ENCODE measurements at places on chromosomes 4 and X.
A peak's percentile ranks its signal among the peaks of the same experiment; 100 is the strongest.

DNA sequence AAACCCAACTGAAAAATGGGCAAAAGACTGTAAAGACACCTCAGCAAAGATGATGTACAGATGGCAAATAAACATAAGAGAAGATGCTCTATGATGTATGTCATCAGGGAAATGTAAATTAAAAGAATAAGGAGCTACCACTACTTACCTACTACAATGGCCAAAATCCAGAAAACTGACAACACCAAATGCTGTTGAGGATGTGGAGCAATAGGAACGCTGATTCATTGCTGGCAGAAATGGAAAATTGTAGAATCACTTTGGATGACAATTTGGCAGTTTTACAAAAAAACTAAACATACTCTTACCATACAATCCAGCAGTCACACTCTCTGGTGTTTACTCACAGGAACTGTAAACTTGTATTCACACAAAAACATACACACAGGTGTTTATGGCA, 222.3 kb upstream of the LDB2 start:
- no peak for DNase-seq

DNA sequence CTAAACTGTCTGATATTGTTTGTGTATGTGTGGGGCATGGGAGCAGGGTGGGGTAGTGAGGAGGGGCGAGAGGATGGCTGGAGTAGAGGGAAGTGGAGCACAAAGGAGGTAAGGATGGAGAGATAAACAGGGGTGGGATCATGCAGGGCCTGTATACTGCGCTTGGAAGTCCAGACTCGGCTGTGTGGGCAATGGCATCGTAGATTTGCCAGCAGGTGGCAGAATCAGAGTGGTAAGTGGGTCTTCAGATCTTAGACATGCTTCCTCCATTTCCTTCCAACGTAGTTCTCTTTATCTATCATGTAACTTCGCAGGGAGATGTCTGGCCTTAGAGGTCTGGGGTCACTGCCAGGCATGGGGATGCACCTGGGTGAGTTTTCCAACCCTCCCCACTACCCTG, 155.5 kb downstream of the PDGFRA start:
- DNase-seq, result no peak

DNA sequence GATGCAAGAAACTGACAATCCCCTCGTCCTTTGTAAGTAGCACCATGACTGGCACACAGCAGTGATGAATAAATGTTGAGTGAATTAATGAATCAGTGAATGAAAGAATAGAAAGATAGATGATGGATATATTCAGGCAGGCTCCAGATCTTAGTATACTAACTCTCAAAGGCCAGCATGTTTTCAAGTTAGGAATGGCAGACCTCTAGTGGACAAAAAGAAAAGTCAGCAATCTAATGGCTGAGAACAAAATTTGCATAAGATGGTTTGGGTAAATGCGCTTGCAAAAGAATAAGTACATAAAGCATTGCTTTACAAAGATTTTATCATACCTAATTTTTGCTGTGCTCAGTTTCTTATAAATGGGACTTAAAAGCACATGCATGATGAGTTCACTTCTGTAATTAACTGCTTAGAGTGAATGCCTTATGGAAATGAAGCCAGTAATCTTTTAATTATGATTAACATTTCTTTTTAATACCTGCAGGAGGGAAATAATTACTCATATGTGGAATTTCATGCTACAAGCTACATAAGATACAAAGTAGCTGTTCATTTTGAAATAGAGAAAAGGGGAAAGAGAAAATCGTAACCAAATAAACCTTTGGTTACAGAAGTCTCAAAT, 126.9 kb upstream of the GPRIN3 start:
- DNase-seq, result peak; percentile 6

- DNase-seq, result no peak
These were observed 100.5 kb upstream of the PCDH7 start for GRCh38 chr4:30619679-30620078.

DNA sequence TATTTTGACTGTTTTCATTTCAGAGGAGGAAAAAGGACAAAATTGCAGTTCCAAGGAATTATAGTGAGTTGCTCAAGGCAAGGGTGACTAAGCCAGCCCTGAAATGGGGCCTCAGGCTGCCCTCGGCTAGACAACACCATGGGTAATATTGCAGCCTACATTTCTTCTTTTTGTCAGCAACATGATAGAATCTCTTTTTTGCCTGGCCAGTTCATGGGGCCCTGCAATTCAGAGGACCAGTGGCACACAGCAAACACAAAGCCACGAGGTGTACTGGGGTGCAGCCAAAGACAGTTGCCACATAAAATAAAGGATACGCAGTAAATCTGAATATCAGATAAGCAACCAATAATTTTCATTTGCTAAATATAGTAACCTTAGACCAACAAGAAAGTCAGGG, 41.8 kb downstream of the RBM47 start:
- DNase-seq, result no peak

DNA sequence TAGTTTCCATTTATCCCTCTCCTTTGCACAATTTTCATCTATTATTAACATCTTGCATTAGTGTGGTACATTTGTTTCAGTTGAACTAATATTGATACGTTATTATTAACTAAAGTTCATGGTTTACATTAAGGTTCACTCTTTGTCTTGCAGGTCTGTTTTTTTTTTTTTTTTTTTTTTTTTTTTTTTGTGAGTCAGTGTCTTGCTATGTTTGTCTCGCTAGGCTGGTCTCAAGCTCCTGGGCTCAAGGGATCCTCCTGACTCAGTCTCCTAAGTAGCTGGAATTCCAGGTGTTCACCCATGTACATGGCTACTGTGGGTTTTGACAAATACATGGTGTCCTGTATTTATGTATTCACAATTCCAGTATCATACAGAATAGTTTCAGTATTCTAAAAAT, 6.8 kb downstream of the TBC1D19 start:
- DNase-seq, result no peak

DNA sequence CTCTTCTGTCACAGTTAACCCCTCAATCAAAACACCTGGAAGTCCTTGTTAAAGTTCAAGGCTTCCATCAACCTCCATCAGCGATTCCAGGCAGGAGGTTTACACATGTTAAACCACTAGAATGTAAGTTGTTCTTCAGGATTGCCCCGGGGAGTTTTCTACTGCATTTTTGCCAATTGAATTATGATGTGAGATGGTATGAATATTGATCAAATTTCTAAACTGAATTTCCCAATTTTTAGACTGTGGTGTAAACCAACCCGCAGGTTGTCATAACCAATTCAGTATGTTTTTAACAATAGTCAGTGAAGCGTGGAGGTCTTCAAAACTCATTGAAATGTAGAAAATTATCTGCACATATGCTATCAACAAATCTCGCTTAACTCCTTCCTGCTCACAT, 21.2 kb upstream of the TENM3 start:
- no peak for DNase-seq

GRCh38 chrX:153866302-153867019, 19.5 kb downstream of the L1CAM start:
- DNase-seq, result no peak

- no peak for DNase-seq
These were observed 28.0 kb upstream of the ZNF280C start for GRCh38 chrX:130296743-130297142.

GRCh38 chr4:87632469-87632868, 17.6 kb upstream of the DMP1 start:
- no peak for DNase-seq

DNA sequence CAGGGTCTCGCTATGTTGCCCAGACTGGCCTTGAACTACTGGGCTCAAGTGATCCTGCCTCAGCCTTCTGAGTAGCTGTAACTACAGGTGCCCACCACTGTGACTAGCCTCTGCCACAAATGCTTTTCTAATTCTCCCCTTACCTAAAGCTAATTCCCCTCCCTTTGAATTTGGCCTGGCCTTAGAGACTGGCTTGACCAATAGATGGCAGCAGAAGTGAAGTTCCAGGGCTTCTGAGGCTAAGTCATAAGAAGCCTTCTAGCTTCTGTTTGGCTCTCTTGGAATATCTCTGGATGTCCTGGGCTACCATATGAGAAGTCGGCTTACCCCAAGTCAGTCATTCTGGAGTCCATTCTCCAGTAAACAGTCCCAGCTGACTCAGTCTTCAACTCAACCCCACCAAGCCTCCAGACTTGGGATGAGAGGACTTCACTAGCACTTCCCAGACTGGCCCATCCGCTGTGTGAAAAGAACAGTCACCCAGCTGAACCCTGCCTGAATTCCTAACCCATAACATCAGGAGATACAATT, 61.0 kb downstream of the HPRT1 start:
- DNase-seq, result peak; percentile 32

DNA sequence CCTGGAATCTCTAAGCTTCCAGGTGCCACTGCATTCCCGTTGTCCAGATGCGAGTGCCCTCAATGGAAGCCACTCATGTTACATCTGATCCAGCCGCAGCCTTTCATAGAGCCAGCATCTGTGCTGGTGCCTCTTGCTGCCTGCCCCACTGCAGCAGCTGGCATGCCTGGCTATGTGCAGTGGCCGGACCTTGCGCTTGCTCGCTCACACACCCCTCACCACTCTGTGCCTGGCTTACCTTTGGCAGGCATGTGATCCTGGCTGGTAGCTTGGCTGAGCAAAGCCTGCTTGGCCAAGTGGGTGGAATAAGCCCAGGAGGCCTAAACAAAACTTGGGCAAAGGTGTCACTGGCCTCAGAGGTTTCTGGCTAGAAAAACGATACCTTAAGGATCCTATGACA, 59.5 kb upstream of the CDKN2AIP start:
- DNase-seq, result no peak

DNA sequence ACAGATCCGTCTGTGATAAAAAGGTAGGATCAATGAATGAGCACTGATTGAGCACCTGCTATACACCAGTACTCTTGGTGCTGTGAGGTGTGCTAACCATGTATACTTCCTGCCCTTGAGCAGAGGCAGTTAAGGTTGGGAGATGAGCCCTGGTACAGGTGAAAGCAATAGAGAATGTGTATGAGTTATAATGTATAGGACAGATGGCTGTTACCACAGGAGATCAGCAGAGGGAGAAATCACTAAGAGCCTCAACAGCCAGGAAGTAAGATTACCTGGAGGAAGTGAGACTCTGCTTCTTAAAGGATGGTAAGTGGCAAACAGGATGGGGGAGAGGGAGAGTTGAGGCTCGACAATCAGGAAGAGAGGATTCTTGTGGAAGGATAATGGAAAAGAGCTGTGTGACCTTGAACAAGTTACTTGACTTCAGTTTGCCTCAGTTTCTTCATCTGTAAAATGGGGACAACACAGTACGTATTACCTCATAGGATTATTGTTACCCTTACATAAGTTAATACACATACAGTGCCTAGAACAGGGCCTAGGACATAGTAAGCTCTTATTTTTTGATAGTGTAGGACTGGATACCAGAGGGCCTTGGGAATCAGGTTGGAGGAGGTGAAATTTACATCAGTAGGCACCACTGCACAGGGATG, 9.1 kb downstream of the CXCR3 start:
- DNase-seq, result no peak

DNA sequence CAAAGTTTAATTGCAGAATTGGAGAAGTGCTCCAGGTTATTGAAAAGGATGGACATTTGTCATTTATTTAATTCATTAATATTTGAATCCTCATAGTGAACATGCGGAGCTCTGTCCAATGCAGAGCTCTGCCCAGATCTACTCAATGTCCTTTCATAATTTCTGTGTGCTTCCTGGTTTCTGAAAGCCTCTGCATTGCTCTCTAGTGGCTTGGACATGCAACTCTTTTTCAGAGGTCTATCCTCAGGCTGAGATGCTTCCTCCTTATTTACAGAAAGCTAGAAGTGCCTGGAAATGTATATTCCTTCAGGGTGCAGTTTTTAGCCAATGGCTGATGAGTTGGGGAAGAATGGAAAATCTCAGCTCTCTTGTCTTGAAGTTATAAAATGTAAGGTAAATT, 786.1 kb upstream of the AADAT start:
- DNase-seq, result no peak

GRCh38 chr4:678331-679103, 4.2 kb downstream of the MYL5 start:
- DNase-seq, result no peak

DNA sequence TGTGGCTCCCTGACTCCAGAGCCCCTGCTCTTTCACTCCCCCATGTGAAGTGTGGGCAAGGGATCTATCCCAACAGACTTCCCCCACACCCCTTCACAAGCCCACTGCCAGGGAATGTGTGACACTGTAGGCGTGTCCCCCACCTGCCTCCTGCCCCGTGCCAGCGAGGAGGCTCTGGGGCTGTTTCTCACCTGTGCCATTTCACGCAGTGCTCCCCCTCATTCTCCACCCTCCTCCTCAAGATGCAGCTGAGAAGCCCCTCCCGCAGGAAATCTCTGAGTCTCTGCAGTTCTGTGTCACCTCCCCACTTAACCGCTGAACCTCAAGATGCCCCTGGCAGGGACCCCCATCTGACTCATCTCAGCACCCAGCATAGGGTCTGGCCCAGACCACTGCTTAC, 5.4 kb downstream of the MAN2B2 start:
- DNase-seq, result no peak

GRCh38 chr4:132642016-132642817, 506.9 kb upstream of the PCDH10 start:
- peak; percentile 10 for DNase-seq

DNA sequence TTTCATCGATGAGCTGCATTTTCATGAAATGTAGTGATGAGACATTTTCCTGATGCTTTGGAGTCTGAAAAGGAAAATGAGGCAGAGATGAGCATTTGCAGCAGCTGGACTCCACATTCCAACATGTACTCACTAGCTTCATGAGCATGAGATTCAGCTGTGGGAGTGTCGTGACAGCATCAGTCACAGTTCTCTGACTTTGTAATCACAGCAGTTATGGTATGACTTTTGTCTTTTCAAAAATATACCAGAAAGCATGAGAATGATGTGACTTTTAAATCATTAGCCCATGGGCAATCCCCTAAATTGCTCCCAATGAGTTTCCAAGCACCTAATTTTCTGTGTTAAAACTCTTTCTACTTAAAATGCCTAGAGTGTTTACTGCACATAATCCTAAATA, 18.3 kb upstream of the MSL3 start:
- DNase-seq, result no peak

GRCh38 chrX:82648062-82648461, 860.0 kb upstream of the POU3F4 start:
- DNase-seq, result no peak

GRCh38 chrX:41026702-41027078, 58.6 kb upstream of the USP9X start:
- no peak for DNase-seq

DNA sequence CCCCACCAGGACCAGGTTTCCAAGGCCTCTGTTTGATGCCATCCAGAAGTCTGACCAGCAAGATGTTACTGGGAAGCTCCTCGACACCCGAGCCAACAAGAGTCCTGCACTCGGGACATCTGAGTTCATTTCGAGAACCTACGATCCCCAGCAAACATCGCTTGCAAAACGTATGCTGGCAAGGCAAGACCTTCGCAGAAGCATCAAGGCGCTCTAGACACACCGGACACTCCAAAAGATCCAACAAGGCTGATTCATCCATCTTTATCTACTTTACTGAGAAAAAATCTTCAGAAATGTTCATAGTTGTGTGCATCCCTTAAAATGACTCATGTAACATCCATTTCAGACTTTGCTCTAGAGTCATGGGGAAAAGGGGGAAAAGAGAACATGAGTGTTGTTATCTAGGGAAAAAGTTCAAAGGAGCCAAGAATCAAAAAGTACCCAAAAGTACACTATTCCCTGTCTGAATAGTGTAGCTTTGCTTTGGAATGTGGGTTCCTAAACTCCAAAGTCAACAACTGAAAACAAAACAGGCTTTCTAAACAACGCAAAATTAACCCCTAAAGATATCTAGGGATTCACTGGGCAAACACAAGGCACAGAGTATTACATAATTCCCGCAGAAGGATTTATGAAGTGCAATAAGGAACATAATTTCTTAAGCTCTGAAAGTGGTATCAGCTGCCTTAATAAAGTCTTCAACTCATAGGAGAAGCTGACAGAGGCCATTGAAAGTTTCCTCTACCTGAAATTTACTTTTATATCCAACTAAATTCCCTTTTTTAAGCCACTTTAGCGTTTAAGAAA, 1.6 kb downstream of the SH3RF1 start:
- DNase-seq, result no peak

GRCh38 chr4:57102050-57102624, 8.0 kb downstream of the IGFBP7 start:
- DNase-seq, result no peak

All from NCI-H446 treated with DMSO at 0.1 percent for 48 hours (cell line).